Activated CD8-positive, alpha-beta T cell treated with anti-CD3 and anti-CD28 coated beads for 36 hours (primary cell): ENCODE measurements at places on chromosomes 16 and 17. TPM values are rescaled to one million over a fixed set of nuclear protein-coding genes. Genes with fewer than 3 reads are reported as not detected.

GRCh38 chr17:82216301-82217119 is 3.9 kb upstream of the CCDC57 start:
- peaks cover 30% of the 10 kb centered on the region for H3K4me1 ChIP-seq
- no peaks in the 10 kb centered on the region for H3K27me3 ChIP-seq
- H3K4me3 ChIP-seq = no peak overlapping the region
- H3K27ac ChIP-seq = peak overlapping the region; percentile 61
- no peaks in the 10 kb centered on the region for H3K36me3 ChIP-seq

SDR42E2 gene
- total RNA-seq = 0.14 TPM

GRCh38 chr17:17140590-17140980 is 65.5 kb downstream of the PLD6 start:
- H3K27me3 ChIP-seq = no peaks in the 10 kb centered on the region
- peaks cover 8% of the 10 kb centered on the region for H3K36me3 ChIP-seq
- H3K27ac ChIP-seq = peak overlapping the region; percentile 11
- no peak for DNase-seq

ABCA8 gene
- total RNA-seq = not detected

DNA sequence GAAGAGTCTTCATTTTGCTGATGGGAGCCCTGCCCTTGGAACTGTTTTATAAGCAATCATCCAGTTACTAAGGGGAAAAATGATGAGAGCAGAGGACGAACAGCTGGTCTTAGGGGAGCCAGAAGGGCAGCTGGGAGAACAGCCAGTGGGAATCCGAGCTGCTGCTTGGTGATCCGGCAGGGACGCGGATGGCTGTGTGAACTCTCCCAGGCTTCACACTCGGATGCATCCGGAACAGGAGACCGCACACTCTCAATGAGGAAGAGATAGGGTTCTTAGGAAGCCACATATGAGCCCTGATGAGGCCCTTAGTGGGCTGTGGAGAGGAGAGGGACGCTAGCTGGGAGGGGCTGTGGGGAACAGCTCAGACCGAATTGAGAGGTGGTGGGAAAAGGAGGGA is 5.0 kb upstream of the CACNG5 start:
- H3K4me3 ChIP-seq = no peak overlapping the region
- H3K36me3 ChIP-seq = no peaks in the 10 kb centered on the region
- peaks cover 55% of the 10 kb centered on the region for H3K27me3 ChIP-seq
- no peak for DNase-seq

- H3K27ac ChIP-seq = no peak overlapping the region
- H3K4me3 ChIP-seq = no peak overlapping the region
- peaks cover 15% of the 10 kb centered on the region for H3K4me1 ChIP-seq
- peaks cover 41% of the 10 kb centered on the region for H3K36me3 ChIP-seq
- peaks cover 19% of the 10 kb centered on the region for H3K27me3 ChIP-seq
Measured at GRCh38 chr16:67149276-67150046, 1.3 kb downstream of the B3GNT9 start.

SCIMP gene
- total RNA-seq = 0.54 TPM

DNA sequence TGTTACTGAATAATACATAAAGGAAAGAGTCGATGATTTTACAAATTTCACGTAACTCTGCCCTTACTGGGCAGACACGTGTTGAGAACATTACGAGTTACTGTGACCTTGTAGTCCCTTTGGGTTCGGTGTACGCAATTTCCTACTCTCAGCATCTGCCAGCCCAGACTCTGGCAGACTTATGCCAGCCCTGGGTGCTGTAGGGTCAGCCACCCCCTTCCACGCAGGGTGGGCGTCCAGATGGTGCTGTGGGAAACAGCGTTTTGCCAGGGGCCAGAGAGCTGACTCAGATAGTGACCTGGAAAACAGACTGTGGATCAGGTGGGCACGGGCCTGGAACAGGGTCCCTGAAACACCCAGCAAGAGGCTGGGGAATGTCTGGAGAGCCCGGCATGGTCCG is 148.9 kb downstream of the RPTOR start:
- no peak overlapping the region for H3K27ac ChIP-seq
- peaks cover 1% of the 10 kb centered on the region for H3K36me3 ChIP-seq
- H3K27me3 ChIP-seq = no peaks in the 10 kb centered on the region
- peaks cover 48% of the 10 kb centered on the region for H3K4me1 ChIP-seq

KRT24 gene
- total RNA-seq = not detected

GRCh38 chr17:31738996-31739699 is 119.9 kb downstream of the COPRS start:
- H3K4me1 ChIP-seq = no peaks in the 10 kb centered on the region
- no peak for DNase-seq
- H3K36me3 ChIP-seq = no peaks in the 10 kb centered on the region
- peaks cover 3% of the 10 kb centered on the region for H3K27me3 ChIP-seq
- no peak overlapping the region for H3K4me3 ChIP-seq

DNA sequence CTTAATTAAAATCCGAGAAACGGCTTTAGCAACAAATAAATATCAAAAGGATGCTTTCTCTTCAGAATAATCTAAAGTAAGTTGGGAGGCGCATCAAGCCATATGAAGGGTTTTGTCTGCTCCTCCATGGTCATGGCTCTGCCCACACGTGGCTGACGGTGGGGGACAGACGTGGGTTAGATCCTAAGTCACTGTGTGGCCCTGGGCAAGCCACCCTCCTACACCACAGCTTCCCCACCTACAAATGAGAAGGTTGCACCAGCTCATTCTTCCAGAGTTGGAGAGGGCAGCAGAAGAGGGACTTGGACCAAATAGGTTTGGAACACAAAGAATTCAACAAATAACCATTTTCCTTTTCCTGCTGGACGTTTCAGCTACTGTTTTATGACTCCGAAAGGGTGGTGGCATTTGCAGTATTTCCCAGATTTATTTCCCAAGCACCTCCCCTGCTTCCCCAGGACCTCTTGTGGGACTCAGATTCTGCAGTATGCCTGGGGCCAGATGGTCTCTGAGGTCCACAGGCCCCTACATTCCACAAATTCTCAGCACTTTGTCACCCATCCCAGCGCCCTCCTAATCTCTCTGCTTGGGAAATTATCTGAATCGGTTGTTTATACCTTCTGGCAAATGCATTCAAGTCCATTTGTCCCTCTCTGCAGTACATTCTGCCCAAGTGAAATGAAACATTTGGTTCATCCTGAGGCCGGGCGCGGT is 17.8 kb downstream of the LRRC75A start:
- no peaks in the 10 kb centered on the region for H3K36me3 ChIP-seq
- H3K27ac ChIP-seq = no peak overlapping the region
- no peak overlapping the region for H3K4me3 ChIP-seq

MT1X gene
- 52.5 TPM for total RNA-seq

DNA sequence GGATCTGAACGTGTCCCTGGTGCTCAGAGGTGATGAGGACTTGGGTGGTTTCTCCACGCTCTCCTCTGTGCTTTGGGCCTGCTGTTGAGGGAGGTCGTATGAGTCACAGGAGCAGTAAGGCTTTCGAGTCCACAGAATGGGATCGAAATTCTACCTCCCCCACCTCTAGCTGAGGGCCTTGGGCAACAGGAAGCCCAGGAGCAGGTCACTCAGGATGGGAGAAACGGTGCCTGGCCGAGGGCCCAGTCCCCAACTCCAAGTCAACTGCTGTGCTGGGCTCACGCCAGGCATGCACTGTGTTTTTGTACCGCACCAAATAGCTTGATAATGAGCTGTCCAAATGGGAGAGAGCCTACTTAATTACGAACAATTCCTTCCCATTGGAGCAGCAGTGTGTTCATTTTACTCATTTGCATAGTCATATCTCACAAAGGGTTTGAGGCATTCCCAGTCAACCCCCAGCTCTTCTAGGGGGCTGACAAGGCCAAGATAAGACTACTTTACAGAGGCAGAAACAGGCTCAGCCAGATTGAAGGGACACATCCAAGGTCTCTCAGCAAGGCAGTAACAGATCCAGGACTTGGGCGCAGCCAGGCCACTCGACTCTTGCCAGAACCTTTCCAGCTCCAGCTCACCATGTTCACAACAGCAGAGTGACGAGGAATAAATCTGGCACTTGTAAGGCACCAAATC is 53.6 kb downstream of the WNT3 start:
- no peaks in the 10 kb centered on the region for H3K36me3 ChIP-seq
- peaks cover 2% of the 10 kb centered on the region for H3K27me3 ChIP-seq
- no peak for DNase-seq
